ENCODE measurements at places on chromosomes 4 and X.

DNA sequence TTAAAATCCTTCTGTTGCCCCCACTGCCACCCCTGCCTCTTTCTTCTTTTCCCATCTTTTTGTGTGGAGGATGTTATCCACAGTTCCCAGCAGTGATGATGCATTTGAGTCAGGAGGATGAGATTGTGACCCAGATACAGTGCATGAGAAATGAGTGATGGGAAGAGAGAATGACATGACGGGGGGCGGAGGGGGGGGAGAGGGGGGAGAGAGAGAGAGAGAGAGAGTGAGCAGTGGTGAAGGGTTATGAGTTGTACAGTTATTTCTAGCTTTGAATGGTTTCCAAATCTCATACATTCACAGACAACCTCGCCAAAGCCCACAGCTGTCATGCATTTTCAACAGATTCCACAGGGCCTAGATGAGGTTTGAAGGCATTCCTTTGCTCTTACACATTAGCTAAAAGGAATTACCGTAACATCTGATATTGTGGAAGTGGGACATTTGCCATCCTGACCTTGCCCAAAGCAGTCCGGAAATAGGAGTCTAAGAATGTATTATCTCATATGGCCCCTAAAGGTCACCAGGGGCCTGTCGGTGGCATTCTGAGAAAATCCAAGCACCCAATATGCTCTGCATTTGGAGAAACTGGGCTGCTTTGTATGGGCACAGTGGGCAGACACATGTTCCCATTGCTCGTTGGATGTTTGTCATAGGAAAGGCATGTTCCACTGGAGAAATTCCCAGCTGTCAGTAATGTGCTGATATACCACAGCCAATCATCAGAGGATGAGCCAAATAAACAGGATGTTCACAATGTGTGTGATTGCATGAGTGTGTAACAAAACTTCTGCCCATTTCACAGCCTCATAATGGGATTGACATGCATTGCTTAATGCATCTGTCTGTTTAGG lies 435.8 kb downstream of the SPRY1 start:
- no peak for DNase-seq

GRCh38 chr4:62271107-62271506 lies 1071.0 kb downstream of the ADGRL3 start:
- no peak for DNase-seq

GRCh38 chrX:102155806-102156179 lies at the start of gene BEX5:
BEX5 (minus strand) TSS chrX:102155977; CDS start chrX:102154265, 1,712 bp downstream.
- DNase-seq: no peak

- DNase-seq: no peak
Measured at GRCh38 chrX:28628120-28628519, 40.9 kb downstream of the IL1RAPL1 start.

- DNase-seq: no peak
Measured at GRCh38 chrX:120357186-120357585, 4.7 kb upstream of the ATP1B4 start.

- no peak for DNase-seq
Measured at GRCh38 chr4:40308528-40309122, 26.5 kb upstream of the CHRNA9 start.

DNA sequence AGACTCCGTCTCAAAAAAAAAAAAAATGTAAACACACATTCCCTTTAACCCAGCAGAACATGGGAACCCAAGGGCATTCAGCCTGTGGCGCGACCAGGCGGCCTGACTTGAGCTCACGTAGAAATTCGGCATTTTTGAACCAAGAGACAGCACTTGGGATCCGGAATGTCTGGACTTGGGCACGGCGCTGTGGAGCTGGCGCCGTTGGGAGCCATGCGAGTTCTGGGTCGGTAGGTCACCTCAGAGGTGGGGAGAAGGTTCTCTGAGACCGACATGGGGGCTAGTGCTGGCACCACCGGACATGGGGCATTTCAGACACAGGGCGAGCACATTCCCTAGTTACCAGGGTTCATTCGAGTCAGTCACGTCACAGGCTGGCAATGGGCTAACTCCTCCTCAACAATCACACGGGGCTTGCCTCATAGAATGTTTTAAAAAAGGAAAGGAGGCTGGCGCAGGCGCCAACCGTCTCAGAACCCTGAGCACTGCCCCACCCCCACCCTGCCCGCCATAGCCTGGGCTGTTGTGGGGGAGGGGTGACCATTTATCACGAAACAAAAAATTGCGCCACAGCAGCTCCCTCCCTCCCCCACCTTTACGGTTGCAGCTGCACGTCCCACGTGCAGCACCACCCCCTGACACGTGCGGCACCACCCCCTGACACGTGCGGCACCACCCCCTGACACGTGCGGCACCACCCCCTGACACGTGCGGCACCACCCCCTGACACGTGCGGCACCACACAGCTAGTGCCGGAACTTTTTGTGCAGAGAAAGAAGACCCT lies at the start of gene TEX28:
TEX28 (minus strand) TSS at position 334 of the 784 bp plus-strand sequence. CDS start 3,007 bp downstream, outside the sequence.
- DNase-seq: no peak

GRCh38 chrX:125778261-125778660 lies 387.8 kb downstream of the DCAF12L2 start:
- DNase-seq: no peak

DNA sequence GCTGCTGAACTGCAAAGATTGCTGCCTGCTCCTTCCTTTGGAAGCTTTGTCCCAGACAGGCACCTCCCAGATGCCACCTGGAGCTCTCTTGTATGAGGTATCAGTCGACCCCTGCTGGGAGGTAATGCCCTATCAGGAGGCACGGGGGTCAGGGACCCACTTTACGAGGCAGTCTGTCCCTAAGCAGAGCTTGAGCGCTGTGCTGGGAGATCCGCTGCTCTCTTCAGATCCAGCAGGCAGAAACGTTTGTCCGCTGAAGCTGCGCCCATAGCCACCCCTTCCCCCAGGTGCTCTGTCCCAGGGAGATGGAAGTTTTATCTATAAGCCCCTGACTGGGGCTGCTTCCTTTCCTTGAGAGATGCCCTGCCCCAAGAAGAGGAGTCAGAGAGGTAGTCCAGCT lies 197.5 kb downstream of the NAF1 start:
- no peak for DNase-seq

DNA sequence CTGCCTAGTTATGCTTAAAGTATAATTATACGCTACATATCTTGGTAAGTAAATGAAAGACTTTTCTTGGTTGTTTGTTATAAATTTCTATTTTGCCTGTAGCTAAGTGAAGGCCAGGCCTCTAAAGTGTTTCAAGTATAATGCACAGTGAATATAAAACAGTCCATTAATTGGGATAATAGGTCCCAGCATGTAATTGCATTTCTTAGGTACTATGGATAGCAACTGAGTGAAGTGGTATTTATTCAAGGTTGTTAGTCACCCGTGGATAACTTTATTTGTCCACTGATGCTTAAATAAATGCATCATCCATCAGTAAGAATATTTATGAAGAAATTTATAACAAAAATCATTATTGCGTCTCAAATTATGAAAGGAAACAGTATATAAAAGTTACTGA lies 59.1 kb downstream of the TEX13C start:
- no peak for DNase-seq

GRCh38 chrX:56792270-56793111 lies 63.4 kb downstream of the NBDY start:
- DNase-seq: no peak

GRCh38 chrX:20477836-20478524 lies 211.3 kb upstream of the RPS6KA3 start:
- DNase-seq: no peak

DNA sequence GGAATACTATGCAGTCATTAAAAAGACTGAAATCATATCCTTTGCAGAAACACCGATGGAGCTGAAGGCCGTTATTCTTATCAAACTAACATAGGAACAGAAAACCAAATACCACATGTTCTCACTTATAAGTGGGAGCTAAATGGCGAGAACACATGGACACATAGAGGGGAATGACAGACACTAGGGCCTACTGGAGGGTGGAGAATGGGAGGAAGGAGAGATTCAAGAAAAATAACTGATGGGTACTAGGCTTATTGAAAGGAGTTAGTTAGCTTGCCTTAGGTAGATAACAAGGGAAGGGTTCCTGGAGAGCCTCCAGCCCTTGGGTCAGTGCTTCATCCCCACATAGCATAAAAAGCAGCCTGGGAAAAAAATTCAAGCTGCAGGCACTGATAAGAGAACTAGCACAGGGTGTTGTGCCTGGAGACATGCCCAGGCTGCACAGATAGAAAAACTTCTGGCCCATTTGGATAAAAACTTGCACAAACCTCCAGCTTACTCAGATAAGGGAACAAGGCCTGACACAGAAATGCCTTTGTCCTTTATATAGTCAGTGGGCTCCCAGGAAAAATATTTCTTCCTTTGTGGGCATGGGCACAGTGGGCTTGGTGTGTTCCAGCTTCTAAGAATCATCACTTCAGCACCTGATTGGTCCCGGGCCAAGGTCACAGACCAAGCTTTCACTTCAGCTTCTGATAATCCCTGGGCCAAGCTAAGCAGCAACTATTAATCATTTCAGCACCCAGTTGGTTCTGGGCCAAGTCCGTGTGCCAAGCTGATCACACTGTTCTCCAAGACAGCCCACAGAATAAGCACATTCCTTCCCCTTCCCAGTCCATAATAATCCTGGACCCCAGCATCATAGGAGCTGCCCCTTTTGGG lies 23.1 kb upstream of the PWWP3B start:
- DNase-seq: no peak

DNA sequence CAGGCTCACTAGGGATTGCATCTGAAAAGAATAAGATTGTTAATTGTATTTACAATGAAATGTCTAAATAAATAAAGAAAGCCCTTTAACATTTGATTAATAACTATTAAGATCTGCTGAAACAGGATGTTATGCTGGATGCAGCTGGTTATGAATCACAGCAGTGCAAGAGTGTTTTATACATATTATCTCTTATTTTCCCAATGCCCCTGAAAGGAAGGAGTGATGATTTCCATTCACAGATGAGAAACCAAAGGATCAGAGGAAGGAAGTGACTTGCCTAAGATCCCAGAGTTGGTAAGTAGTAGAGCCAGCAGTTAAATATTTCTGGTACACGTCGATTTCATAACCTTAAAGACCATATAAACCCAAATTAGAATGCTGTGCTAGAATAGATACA lies 76.3 kb upstream of the ARHGAP36 start:
- no peak for DNase-seq

GRCh38 chr4:183932576-183932975 lies 27.5 kb downstream of the STOX2 start:
- no peak for DNase-seq

- DNase-seq: no peak
Measured at GRCh38 chr4:62448911-62449310, 1248.8 kb downstream of the ADGRL3 start.

- no peak for DNase-seq
Measured at GRCh38 chr4:118716304-118716703, 31.1 kb downstream of the METTL14 start.

GRCh38 chr4:90162566-90162965 lies 35.4 kb downstream of the CCSER1 start:
- DNase-seq: no peak

DNA sequence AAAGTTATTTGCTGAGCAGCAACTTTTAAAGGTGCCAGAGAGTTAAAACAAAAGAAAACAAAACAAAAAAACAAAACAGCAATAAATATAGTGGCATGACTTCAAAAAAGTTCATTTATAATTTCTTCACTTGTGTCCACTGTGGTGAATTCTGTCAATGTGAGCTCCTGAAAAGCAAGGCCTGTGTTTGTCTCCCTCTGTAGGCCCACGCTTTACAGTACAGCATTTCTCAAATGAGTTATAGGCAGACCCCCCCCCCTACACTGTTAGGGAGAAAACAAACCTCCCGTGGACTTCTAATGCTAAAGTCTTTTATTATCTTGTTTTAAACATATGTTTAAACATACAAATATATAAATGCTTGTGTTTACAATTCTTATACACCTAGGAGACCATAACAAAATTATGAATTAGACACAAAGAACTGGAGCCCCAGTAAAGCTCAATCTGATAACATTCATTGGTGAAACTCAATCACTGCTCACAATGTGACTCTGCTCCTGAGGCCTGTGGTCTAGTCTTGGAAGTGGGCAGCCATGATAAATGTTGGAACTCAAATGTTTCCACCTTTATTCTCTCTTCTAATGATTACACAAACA lies 47.0 kb upstream of the SCOC start:
- DNase-seq: no peak

DNA sequence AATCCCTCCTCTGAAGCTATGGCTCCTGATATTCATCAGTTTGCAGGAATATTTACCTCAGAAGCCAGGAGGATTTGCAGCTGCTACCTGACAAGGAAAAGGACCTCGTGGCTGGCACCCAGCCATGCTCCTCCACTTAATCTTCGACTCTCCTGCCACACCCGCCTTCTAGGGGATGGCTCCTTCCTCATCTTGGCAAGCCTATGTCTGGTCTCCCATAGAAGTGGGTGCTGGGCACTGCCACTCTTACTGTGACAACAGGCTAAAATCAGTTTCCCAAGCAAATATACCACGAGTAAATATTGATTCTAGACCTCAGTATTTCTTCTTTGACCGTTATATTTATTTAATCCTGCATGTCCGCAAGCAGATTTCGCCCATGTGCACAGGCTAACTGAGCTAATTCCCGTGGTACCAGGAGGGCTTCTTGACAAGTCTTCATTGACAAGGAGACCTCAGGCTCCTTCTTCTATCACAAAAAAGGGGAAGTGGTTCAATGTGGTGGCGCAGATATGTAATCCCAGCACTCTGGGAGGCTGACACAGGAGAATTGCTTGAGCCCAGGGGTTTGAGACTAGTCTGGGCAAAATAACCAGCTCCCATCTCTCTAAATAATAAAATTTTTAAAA lies 52.6 kb upstream of the DCTD start:
- DNase-seq: peak; percentile 64

DNA sequence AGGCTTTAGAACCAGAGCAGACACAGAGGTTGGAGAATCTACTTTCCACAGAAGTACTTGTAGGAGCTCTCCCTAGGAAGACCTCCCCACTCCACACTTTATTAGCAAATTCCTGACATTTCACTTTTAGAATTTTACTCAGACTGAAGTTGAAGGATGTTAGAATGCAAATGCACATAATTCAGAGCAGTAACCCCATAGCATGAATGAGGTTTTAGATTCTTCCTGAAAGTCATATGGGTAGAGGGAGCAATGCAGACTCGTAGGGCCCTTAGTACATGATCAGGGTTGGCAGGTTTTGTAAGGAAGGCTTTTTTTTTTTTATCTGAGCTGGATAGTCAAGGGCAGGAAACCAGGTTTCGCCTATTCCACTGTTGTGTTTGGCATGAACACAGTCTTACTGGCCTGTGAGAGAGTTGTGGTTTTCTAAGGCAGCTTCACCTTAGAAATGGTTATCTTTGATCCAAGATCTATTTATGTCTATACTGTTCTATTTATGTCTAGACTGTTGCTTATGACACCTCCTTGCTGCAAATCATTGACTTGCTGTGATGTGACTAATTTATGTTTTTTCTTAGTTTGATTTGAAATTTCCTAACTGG lies 48.9 kb downstream of the SPATA18 start:
- no peak for DNase-seq

DNA sequence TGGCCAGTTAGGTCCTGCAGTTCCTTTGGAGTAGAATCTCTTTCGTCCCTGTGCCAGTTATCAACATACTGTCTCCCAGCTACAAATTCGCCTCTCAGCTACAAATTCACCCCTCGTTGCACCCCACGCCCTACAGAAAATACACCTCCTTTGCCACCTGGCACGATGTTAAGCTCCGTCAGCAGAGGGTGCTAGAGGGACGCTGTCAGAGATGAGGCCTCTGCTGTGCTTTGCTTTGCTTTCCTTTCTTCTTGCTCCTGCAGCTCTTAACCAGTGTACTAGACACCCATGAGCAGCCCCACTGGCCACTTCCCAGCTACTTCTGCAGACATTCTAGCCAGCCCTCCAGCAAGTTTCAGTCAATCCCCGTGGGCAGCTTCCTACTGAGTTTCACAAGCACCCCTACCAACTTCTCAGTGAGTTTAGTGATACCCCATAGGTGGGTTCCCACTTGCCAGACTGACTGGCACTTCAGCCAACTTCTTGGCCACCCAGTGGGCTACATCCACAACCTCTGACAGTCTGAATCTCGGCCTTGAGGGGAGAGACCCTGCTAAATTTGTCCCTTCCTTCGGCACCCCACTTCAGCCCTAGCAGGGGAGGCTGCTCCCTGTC lies 21.8 kb downstream of the HAUS3 start:
- peak; percentile 34 for DNase-seq

All from bone marrow (tissue), 2 donors.